ENCODE measurements at places on chromosomes 7 and 10. TPM values are rescaled to one million over a fixed set of nuclear protein-coding genes. Genes with fewer than 3 reads are reported as not detected.

Gene PLAC9
- total RNA-seq: 2.6 TPM

Gene STAM
- total RNA-seq: 22.3 TPM

Gene SERPINE1
- total RNA-seq: 2,093 TPM

Gene CALCR
- total RNA-seq: not detected

Gene C7orf57
- total RNA-seq: not detected

Gene CFAP70
- 0.97 TPM for total RNA-seq

Gene TMEM178B
- total RNA-seq: 0.18 TPM

Gene SLC26A5
- total RNA-seq: not detected

Gene CARD11
- total RNA-seq: 2.8 TPM

Gene CNPY1
- not detected for total RNA-seq

Gene KLF14
- under 0.01 TPM for total RNA-seq

Gene CYP3A5
- 0.30 TPM for total RNA-seq

Gene RASA4
- 2.1 TPM for total RNA-seq

Gene ICA1
- 1.2 TPM for total RNA-seq

Gene HACD1
- total RNA-seq: 30.0 TPM

Gene CRHR2
- not detected for total RNA-seq

Gene NUPR2
- not detected for total RNA-seq

Gene UNCX
- total RNA-seq: not detected

Gene ATP6V0A4
- total RNA-seq: 0.30 TPM

Gene MPP7
- total RNA-seq: 0.59 TPM

Gene FAM25G
- total RNA-seq: not detected

Gene DYNC1I1
- 0.69 TPM for total RNA-seq

Gene TMEM130
- 0.30 TPM for total RNA-seq

Gene CXCL12
- total RNA-seq: 5.6 TPM

Gene PNLIPRP1
- not detected for total RNA-seq

Gene C10orf67
- not detected for total RNA-seq

Gene CHCHD1
- total RNA-seq: 10.5 TPM

Gene TAF5
- total RNA-seq: 4.8 TPM
